ENCODE measurements at places on chromosomes 5 and 9.

DNA sequence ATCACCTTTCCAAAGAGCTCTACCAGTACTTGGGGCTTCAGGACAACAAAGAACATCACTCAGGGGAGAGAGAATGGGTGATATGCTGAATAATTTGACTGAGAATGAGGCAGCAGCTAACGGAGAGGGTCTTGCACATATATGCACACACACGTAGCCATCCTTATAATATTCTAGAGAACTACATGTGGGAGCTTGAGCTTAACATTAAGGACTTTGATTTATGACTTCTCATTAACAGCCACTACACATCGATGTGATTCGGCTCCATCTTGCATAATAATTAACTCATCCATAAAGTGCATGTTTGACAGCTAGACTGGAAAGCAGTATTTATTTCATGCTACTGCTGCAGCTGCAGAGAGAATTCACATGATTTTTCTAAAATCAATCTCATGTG lies 163.4 kb downstream of the RAB3C start:
- no peak for DNase-seq

GRCh38 chr5:7808998-7809397 lies 41.9 kb downstream of the CFAP90 start:
- DNase-seq: no peak

DNA sequence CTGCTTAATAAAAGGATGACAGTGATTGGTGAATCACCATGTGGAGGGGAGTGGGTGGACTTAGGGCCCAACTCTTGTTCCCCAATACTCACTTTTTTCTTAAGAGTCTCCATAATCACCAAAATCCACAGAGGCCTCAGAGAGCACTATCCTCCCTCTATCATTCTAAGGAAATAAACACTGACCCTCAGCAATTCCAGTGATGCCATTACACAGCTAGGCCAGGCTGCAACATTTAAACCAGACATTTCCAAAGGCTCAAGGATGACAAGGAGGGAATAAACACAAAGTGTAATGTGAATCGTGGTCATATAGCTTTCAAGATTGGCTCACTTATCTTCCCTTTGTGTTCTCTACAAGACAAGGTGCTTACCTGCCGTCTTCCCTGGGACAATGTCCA lies 2.4 kb upstream of the ARSI start:
- no peak for DNase-seq

GRCh38 chr5:61704289-61704688 lies 372.2 kb downstream of the ZSWIM6 start:
- no peak for DNase-seq

DNA sequence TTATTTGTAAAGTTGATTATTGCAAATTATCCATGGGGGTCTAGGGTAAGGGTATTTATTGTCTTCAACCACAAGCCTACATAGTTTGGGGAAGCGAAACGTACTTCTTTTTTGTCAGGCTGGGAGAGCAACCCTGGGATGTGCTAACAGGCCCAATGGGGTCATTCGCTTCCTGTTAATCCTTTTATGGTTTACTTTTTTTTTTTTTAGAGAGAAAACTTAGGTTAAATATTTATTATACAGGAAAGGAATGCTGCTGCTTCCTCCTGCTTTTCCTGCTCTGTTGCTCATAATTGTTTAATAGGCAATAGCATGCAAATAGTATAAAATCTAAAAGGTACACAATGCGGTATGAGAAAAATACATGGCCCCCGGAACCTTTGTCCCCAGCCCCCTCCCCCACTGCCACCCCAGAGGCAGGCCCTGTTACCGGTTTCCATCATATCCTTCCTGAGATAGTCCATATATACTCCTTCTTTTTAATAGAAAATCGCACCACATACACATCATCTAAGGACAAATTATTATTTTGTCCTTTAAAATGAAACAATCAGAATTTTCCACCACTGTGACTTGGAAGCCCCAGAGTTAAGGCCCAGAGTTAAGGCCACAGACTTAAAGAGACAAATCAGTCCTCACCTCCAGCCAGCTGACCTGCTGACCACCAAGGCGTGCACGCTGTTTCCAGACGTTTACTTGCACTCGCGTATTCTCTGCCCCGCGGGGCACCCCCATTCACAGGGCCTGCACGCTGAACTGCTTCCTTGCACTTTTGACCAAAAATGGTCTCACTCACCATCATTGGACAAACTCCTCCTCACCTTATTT lies 83.9 kb downstream of the NDFIP1 start:
- no peak for DNase-seq

GRCh38 chr9:82593501-82593900 lies 469.4 kb downstream of the RASEF start:
- DNase-seq: no peak
